Neuronal stem cell (in vitro differentiated cells): ENCODE measurements at places on chromosomes 6 and 20.
A peak's percentile ranks its signal among the peaks of the same experiment; 100 is the strongest.

DNA sequence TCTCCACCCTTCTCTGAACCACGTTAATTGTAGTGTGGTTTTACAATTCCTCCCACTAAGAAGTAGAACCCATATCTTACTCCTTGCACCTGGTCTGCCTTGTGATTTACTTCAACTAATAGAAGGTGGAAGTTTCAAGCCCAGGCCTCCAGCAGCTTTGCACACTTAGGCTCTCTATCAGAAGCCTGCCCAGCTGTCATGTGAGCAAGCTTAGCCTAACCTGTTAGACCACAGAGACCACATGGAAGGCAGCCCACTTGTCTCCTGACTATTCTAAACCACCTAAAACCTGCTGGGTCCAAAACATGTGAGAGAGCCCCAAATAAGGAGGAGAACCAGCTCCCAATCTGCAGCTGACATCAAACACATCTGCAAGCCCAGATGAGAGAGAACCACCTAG is 127.6 kb upstream of the BTBD3 start:
- no peak for DNase-seq
- H3K4me3 ChIP-seq = no peak overlapping the region
- H3K27ac ChIP-seq = no peak overlapping the region

DNA sequence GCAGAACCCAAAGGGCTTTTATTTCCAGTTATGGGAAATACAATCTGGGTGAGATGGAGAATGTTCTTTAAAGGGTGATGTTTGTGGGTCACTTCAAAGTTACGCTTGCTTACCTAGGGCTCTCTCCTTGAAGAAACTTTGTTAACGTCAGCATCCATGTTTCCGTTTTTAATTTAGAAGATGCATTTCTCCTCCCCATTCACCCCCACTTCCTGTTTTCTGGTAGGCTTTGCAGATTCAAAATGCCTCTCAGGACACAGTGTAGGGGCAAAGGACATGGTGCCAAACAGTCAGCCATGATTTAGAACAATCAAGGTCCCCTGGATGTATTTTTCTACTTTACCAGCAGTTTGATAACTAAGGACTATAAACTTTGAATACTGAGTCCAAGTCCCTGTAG is 49.5 kb downstream of the RPS12 start:
- H3K27ac ChIP-seq = no peak overlapping the region
- H3K27me3 ChIP-seq = no peaks in the 10 kb centered on the region
- H3K4me3 ChIP-seq = no peak overlapping the region
- no peak for DNase-seq

DNA sequence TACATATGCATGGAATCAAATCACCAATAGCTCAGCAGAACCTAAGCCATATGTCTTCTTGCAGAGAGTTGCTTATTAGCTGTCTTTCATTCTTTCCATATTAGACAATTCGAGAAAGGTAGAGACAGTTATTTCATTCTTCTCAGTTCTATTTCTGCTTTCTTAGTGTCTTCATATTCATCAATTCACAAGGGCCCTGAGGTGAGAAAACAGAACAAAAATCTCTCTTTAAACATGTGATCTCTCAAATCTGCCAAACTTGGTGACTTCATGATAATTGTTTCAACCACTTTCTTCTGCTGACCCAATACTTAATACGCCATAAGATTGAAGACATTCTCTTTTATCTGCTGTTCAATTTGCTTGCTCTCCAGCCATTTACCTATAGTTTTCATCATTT is 229.7 kb upstream of the MARCKS start:
- peaks cover 6% of the 10 kb centered on the region for H3K4me1 ChIP-seq
- DNase-seq = no peak
- H3K27ac ChIP-seq = no peak overlapping the region
- H3K4me3 ChIP-seq = no peak overlapping the region
- H3K27me3 ChIP-seq = no peaks in the 10 kb centered on the region

GRCh38 chr6:71334768-71335167 is 46.2 kb downstream of the OGFRL1 start:
- H3K27me3 ChIP-seq = no peaks in the 10 kb centered on the region
- H3K27ac ChIP-seq = no peak overlapping the region
- no peaks in the 10 kb centered on the region for H3K4me1 ChIP-seq
- H3K4me3 ChIP-seq = no peak overlapping the region
- peaks cover 4% of the 10 kb centered on the region for H3K36me3 ChIP-seq

DNA sequence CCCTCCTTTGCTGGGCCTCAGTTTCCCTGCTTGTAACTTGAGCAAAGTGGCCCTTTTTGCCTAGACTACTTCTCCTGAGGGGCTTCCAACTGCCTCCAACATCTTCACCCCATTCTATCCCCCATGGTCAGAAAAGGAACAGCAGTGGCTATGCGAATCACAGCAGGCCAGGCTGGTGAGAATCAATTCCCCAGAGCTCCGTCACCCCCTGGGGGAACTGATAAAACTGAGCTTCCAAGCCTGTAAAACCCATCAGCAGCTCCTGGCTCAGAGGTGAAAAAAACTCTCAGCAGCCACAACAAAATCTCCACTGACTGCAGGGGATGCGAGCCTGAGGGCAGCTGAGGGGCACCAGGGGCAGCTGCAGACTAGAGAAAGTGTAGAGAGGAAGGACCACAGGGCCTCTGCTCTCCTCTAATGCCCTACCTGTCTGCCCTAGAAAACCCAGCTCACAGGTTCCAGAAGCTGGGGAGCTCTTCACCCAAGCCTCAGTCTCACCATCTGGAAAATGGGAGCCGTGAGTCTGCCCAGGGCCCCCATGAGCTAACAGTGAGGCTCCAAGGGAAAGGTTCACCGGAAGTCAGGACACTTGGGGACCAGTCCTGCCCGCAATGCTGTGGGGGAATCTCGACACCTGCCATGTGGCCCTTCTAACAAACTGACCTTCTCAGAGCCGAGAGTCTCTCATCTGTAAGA is 120.6 kb downstream of the GRM4 start:
- H3K36me3 ChIP-seq = no peaks in the 10 kb centered on the region
- DNase-seq = no peak
- peaks cover 5% of the 10 kb centered on the region for H3K27me3 ChIP-seq
- H3K4me1 ChIP-seq = peaks cover 7% of the 10 kb centered on the region

GRCh38 chr20:1430004-1430451 is 36.6 kb downstream of the NSFL1C start:
- H3K4me3 ChIP-seq = no peak overlapping the region
- no peak for DNase-seq
- peaks cover 16% of the 10 kb centered on the region for H3K4me1 ChIP-seq
- H3K27ac ChIP-seq = no peak overlapping the region

DNA sequence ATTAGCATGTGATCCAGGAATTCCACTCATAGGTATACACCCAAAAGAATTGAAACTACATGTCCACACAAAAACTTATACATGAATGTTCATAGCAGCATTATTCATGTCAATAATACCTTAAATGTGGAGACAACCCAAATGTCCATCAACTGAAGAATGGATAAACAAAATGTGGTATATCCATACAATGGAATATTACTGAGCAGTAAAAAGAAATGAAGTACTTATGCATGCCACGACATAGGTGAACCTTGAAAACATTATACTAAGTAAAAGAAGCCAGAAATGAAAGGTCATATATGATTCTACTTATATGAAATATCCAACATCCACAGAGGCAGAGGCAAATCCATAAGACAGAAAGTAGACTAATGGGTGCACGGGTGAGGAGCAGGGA is 159.9 kb downstream of the UNC5CL start:
- H3K4me1 ChIP-seq = no peaks in the 10 kb centered on the region
- H3K4me3 ChIP-seq = no peak overlapping the region
- DNase-seq = no peak
- no peaks in the 10 kb centered on the region for H3K36me3 ChIP-seq

DNA sequence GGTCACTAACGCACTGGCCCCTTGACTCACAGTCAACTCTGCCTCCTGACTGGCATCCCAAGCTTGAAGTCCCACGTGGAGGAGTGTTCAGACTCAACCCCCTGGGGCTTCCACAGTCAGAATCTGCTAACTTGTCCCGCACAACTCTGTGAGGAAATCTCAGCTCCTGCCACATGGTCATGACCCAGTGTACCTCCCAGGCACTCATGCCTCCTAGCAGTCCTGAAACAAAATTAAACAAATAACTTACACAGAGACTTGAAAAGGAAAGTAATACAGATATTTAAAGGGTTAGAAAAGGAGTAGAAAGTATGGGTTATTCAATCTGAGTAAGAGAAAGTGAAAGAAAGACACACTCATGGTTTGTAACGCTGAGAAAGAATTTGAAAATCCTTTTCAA is 134.9 kb downstream of the GMDS start:
- no peak overlapping the region for H3K4me3 ChIP-seq
- H3K36me3 ChIP-seq = no peaks in the 10 kb centered on the region
- no peaks in the 10 kb centered on the region for H3K4me1 ChIP-seq
- no peak overlapping the region for H3K27ac ChIP-seq
- no peaks in the 10 kb centered on the region for H3K27me3 ChIP-seq
- DNase-seq = no peak

DNA sequence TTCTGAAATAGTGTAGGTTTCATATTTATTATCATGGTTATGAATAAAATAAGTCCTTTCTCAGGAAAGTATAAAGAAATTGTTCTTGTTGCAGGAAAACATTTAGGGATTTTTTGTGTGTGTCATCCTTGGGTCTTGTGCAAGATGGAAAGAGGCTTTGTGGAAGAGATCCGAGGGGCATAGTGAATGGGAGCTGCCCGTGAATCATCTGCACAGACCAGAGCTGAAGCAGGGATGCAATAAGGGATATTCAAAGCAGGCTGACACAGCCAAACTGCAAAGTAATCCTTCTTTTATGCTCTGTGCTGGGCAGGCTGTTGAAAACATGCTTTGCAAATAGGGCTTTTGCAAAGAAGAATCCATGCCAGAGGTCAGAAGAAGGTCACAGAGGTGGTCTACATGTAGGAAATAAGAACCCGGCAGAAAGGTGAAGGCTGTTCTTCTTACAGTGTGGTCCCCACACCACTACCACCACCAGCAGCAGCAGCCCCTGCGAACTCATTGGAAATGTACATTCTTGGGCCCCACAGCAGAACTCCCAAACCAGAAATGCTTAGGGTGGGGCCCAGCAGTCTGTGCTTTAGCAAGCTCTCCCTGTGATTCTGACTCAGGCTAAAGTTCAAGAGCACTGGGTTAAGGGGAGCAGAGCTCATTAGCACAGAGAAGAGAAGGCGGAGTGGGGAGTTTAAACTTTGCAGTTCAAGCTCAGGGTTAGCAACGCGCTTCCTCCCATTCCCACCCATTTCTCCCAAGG is 237.6 kb downstream of the QKI start:
- no peak for DNase-seq
- H3K27ac ChIP-seq = no peak overlapping the region
- no peaks in the 10 kb centered on the region for H3K36me3 ChIP-seq
- H3K4me1 ChIP-seq = peaks cover 19% of the 10 kb centered on the region
- no peak overlapping the region for H3K4me3 ChIP-seq

GRCh38 chr6:151323791-151324487 is 67.4 kb downstream of the ZBTB2 start:
- DNase-seq = peak; percentile 72
- no peaks in the 10 kb centered on the region for H3K27me3 ChIP-seq
- no peak overlapping the region for H3K4me3 ChIP-seq
- peak overlapping the region; percentile 31 for H3K27ac ChIP-seq
- no peaks in the 10 kb centered on the region for H3K36me3 ChIP-seq

DNA sequence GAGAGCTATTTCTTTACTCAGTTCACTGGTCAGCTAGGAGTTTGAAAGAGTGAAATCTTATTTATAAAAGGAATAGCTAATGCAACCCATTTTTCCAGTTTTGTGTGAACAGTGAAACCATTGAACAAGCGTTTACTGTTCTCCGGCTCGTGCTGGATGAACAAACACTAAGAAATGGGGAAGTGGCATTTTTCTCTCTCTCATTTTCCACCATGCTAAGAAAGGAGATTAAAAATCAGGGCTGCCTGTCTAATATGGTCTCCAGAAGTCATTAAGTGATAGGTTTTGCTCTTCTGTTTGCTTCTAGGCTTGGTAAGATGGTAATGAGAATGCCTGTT is 774 bp upstream of the SFT2D1 start:
- DNase-seq = no peak
- peaks cover 9% of the 10 kb centered on the region for H3K4me1 ChIP-seq
- H3K27me3 ChIP-seq = no peaks in the 10 kb centered on the region
- H3K36me3 ChIP-seq = peaks cover 21% of the 10 kb centered on the region

DNA sequence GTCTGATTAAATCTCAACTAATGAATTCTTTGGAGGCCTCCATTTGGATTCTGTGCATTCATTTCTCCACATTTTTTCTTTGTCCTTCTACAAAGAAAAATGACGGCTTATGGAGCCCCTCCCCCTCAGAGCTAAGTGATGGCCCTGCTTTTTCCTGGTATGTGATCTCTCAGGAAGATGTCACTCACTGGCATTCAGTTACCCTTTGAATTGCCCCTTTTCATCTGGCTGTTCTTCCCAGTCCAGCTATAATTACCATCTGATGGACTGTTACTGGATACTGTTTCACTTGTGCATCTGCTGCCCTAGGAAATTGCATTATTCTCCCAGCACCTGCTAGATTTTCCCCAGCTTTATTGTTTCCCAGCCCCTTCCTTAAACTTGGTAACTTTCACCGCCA is 151.9 kb downstream of the CFAP61 start:
- no peak overlapping the region for H3K4me3 ChIP-seq
- no peaks in the 10 kb centered on the region for H3K36me3 ChIP-seq
- peaks cover 13% of the 10 kb centered on the region for H3K4me1 ChIP-seq
- no peak overlapping the region for H3K27ac ChIP-seq
- H3K27me3 ChIP-seq = no peaks in the 10 kb centered on the region

DNA sequence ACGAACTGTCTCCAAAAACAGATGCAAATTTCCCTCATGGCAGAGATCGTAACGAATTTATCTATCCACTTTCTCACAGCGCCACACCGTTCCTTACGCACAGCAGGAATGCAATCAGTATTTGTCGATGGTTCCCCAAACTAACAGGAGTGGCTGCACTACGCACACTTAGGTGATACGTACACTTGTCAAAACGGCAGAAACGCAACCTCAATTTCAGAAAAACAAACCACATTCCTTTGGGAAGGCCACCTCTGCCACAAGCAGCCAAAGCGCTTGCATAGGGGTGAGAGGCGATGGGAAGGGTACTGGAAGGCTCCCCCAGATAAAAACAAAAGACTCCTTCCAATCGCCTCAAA is 638 bp downstream of the MDN1 start:
- H3K36me3 ChIP-seq = peaks cover 3% of the 10 kb centered on the region
- peak overlapping the region; percentile 57 for H3K27ac ChIP-seq
- peak; percentile 41 for DNase-seq
- H3K4me3 ChIP-seq = peak overlapping the region; percentile 83
- H3K27me3 ChIP-seq = no peaks in the 10 kb centered on the region

DNA sequence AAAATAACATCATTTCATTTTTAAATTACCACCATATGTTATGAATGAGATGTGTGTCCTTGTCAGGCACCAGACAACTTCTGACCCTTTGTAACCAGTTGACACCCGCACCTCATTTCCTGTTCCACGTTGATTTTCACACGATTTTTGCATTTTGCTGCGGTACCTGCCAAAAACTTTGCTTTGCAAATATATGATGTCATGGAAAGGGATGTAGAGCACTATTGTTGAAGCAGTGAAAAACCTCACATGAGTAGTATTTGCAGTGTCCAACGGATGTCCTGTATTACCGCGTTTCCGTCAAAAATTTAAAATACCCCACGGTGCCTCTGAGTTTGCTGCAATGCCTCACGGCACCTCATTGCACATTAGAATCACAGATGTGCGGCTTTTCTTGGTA is 115.6 kb downstream of the MTHFD1L start:
- no peaks in the 10 kb centered on the region for H3K27me3 ChIP-seq
- H3K27ac ChIP-seq = no peak overlapping the region
- peaks cover 1% of the 10 kb centered on the region for H3K36me3 ChIP-seq
- no peak for DNase-seq
- no peaks in the 10 kb centered on the region for H3K4me1 ChIP-seq

GRCh38 chr6:81697559-81697958 is 54.9 kb downstream of the TENT5A start:
- no peaks in the 10 kb centered on the region for H3K27me3 ChIP-seq
- H3K4me1 ChIP-seq = peaks cover 20% of the 10 kb centered on the region
- H3K4me3 ChIP-seq = no peak overlapping the region
- H3K36me3 ChIP-seq = no peaks in the 10 kb centered on the region
- DNase-seq = no peak
